ENCODE measurements at places on chromosomes 11 and 22.

- no peak for DNase-seq
Measured at GRCh38 chr11:116930586-116930985, 93.2 kb upstream of the APOA1 start.

DNA sequence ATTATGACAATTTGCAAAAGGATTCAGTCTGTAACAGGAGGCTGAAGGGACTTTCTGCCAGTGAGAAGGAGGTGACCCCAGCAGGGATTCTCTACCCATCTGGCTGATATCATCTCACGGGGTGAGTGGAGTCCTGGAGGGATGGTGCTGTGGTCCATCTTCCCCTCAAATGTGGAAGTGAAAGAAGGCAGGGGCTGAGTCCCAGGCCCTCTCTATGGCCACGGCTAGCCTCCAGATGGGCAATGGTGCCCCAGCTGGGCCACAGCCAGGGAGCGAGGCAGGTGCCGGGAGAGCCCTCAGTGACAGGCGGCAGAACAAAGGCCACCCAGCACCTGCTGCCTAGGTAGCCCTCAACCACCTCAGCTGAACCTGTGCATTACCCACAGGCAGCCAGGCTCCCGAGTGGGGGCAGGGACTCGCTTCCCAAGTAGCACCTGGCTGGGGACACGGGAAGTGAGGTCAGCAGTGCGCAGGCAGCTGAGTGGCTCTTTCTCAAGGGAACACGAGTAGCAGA lies 6.7 kb downstream of the NECTIN1 start:
- DNase-seq, result no peak

- no peak for DNase-seq
Measured at GRCh38 chr11:47564933-47565339, 463 bp upstream of the PTPMT1 start.

DNA sequence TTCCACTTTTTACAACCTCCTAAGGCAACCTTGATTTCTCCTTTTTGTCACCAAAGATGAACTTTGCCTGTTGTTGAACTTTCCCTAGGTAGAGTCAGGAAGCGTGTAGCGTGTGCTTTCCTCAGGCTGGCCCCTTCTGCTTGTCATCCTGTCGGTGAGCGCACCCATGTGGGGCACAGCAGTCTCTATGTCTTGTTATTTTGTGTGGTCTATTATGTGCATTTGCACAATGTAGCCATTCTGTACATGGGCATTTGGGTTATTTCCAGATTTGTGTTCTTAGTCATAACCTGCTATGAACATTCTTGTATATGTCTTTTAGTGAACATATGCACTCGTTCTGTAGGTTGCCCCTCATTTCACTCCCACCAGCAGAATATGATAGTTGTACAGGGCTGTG lies 34.9 kb downstream of the CABIN1 start:
- no peak for DNase-seq

DNA sequence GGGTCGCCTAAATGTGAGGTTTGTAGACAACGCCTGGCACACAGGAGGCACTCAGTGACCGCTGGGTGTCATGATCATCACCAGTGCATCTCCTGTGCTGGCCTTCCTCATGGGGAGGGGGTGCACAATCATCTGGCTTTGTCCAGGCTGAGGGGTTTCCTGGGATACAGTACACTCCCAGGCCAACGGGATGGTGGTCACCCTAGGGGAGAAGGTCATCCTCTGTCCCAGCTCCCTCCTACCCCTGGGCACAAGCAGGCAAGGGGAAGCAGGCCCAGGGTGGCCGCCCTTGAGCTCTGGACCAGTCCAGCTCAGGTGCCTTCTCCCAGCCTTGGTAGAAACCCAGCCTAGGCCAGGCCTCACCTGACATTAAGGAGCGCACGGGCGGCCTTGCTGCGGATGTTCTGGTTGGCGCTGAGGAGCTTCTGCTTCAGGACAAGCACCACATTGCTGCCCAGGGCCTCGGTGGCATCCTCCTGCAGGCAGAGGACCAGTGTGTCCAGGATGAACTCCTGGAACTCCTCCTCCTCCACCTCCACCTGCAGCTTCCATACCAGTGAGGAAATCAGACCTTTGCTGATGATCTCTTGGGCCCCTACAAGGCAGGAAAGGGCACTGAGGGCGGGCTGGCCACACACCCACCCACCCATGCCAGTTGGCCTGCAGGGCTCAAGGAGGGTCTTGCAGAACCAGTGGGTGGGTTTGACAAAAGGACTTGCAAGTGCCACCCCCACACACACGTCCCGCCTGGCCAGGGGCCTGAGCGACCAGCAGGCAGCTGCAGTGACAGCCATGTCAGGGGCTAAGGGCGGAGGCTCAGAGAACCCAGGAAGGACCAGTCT lies 6.6 kb upstream of the GNAZ start:
- no peak for DNase-seq

DNA sequence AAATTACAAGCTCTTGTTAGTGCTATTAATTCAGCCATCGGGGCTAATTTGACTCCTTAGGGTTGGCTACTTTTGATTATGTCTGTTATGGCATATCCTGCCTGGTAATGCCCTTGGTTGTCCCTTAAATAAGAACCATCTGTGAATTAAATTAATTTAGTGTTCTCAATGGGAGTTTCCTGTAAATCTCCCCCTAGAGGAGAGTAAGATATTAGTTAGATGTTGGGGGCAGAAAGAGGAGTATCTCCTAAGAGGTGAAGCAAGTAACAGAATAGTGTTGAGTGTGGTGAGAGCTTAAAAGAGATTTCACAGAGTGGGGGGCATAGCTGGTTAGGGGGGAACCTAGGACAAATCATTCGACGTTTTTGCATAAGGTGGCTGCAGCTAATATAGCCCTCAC lies 1126.9 kb downstream of the JRKL start:
- DNase-seq, result no peak

GRCh38 chr11:65310736-65311135 lies 3.9 kb upstream of the CDC42EP2 start:
- DNase-seq, result no peak

- DNase-seq, result no peak
Measured at GRCh38 chr11:22927793-22928192, 67.5 kb upstream of the CCDC179 start.
